ENCODE measurements at places on chromosomes 5 and 9. TPM values are rescaled to one million over a fixed set of nuclear protein-coding genes. Genes with fewer than 3 reads are reported as not detected.

DNA sequence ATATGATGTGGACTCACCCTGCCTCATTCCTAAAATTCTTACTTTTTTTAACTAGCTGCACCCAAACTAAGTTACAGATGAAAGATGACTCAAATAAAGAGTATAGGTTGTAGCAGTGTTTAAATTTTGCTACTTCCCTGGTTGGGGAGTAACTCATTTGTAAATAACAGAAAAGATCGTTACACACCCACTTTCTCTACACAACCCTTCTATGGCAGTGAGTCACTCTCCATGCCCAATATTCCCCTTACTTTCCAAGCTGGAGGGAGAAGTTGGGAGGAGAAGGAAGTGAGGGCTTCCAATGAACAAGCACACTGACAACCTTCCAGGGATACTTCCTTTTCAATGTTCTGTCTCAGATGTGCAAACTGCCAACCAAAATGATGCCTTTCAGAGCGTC is 1.9 kb downstream of the RASEF start:
- H3K27me3 ChIP-seq: peaks cover 59% of the 10 kb centered on the region
- peaks cover 4% of the 10 kb centered on the region for H3K36me3 ChIP-seq
- H3K4me3 ChIP-seq: peak overlapping the region; percentile 79
- peaks cover 30% of the 10 kb centered on the region for H3K4me1 ChIP-seq
- no peak overlapping the region for H3K27ac ChIP-seq

GRCh38 chr9:3049636-3050035 is 205.7 kb upstream of the PUM3 start:
- H3K36me3 ChIP-seq: no peaks in the 10 kb centered on the region
- no peak for DNase-seq
- no peak overlapping the region for H3K27ac ChIP-seq
- H3K4me3 ChIP-seq: no peak overlapping the region

DNA sequence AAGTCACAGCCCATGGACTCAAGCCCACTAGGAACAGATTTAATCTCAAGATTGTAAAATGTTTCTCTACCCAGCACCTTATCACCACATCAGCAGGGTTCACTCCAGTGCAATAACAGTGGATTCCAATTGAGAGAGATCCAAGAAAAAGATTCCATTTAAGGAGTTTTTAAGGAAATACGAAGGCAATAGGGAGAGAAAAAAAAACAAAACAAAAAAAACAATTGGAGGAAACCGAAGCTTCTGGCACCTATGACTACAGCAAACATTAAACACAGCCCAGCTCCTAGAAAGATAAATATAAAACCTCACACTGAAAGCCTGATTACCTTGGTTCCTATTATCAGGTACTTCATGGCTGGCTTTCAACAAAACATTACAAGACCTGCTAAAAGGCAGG is 192.7 kb downstream of the DAB2IP start:
- H3K4me3 ChIP-seq: no peak overlapping the region
- DNase-seq: no peak
- H3K27me3 ChIP-seq: no peaks in the 10 kb centered on the region
- H3K27ac ChIP-seq: no peak overlapping the region

DNA sequence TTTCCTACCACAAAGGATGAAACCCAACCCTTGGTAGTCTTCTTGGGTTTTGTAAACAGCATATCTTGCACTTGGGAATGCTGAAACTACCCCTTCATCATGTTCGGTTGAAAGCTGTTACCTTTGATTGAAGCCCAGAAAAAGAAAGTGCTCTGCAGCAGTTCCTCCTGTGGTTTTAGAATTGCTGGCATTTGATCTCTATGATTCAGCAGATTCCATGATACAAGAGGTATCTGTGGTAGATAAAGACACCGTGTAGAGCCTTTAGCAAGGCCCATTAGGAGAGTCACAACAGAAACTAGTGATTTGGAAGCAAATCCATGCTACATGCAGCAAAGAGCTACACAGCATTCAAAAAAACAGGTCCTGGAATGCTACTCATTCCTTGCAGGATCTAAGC is 557.0 kb downstream of the TLE1 start:
- H3K27ac ChIP-seq: no peak overlapping the region
- no peaks in the 10 kb centered on the region for H3K27me3 ChIP-seq
- no peaks in the 10 kb centered on the region for H3K36me3 ChIP-seq
- no peak overlapping the region for H3K4me3 ChIP-seq

Gene DDX4
- 0.32 TPM for total RNA-seq

Gene NR4A3
- 0.46 TPM for total RNA-seq

Gene LMBRD2
- 5.6 TPM for total RNA-seq

- no peak overlapping the region for H3K4me3 ChIP-seq
- H3K4me1 ChIP-seq: peaks cover 44% of the 10 kb centered on the region
- peak overlapping the region; percentile 23 for H3K27ac ChIP-seq
- H3K36me3 ChIP-seq: no peaks in the 10 kb centered on the region
- no peaks in the 10 kb centered on the region for H3K27me3 ChIP-seq
- DNase-seq: no peak
Observed at GRCh38 chr9:96574931-96575351, 44.7 kb downstream of the CDC14B start.

GRCh38 chr5:9713959-9714586 is 83.9 kb upstream of the TAS2R1 start:
- DNase-seq: no peak
- H3K27ac ChIP-seq: no peak overlapping the region
- no peaks in the 10 kb centered on the region for H3K27me3 ChIP-seq
- H3K36me3 ChIP-seq: no peaks in the 10 kb centered on the region
- H3K4me3 ChIP-seq: no peak overlapping the region
- peaks cover 13% of the 10 kb centered on the region for H3K4me1 ChIP-seq

DNA sequence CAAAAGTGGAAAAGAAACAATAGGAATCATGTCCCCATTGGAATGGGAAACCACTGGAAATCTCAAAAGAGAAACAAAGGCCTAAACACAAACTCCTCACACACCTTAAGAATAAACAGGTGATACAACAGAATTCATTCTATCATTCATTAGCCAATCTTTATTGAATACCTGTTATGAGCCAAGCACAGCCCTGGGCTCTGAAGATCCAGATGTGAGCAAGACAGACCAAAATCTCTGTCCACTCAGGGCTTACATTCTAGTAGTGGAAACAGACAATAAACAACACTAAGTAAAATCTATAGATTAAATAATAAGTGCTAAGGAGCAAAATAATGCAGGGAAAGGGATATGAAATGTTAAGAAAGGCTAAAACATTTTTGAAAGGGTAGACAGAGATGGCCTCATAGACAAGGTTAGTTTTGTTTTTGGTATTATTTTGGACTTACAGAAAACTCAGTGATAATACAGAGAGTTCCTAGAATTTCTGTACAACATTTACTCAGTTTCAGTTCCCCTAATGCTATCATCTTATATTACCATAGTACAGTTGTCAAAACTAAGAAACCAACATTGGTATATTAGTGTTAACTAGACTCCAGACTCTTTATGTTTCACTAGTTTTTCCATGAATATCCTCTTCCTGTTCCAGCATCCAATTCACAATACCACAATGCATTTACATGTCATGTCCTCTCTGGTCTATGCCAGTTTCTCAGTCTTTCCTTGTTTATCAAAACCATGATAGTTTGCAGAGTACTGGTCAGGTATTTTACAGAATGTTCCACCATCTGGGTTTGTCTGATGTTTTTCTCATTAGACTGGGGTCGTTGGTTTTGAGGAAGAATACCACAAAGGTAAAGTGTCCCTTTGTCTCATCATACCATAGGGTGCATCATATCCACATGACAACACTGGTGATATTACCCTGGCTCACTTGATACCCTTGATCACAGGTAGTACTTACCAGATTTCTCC is 103.7 kb downstream of the SIL1 start:
- DNase-seq: no peak
- no peak overlapping the region for H3K27ac ChIP-seq
- no peaks in the 10 kb centered on the region for H3K36me3 ChIP-seq
- no peaks in the 10 kb centered on the region for H3K4me1 ChIP-seq

GRCh38 chr9:80866121-80866520 is 823.2 kb downstream of the TLE1 start:
- H3K4me1 ChIP-seq: no peaks in the 10 kb centered on the region
- no peak overlapping the region for H3K4me3 ChIP-seq
- H3K27ac ChIP-seq: no peak overlapping the region
- no peak for DNase-seq
- no peaks in the 10 kb centered on the region for H3K27me3 ChIP-seq
- H3K36me3 ChIP-seq: peaks cover 19% of the 10 kb centered on the region

Gene ASPN
- total RNA-seq: not detected
